Kidney epithelial cell (primary cell): ENCODE measurements at places on chromosomes 7 and 10. TPM values are rescaled to one million over a fixed set of nuclear protein-coding genes. Genes with fewer than 3 reads are reported as not detected.

ADRB1 gene
- total RNA-seq, result 0.04 and 0.21 TPM in 2 replicates

TAC1 gene
- 50.4 and 53.5 TPM in 2 replicates for total RNA-seq

LIPK gene
- total RNA-seq, result not detected in 2 replicates

ELFN1 gene
- total RNA-seq, result 0.55 and 0.71 TPM in 2 replicates
